ENCODE measurements at places on chromosomes 5 and 9. TPM values are rescaled to one million over a fixed set of nuclear protein-coding genes. Genes with fewer than 3 reads are reported as not detected.

PCDHGA4 gene
- 1.5 TPM for polyA plus RNA-seq

GRIA1 gene
- polyA plus RNA-seq, result not detected

IL11RA gene
- not detected for polyA plus RNA-seq

PCDHB5 gene
- polyA plus RNA-seq, result not detected

PCA3 gene
- 0.86 TPM for polyA plus RNA-seq

CARTPT gene
- polyA plus RNA-seq, result not detected

IFNA21 gene
- polyA plus RNA-seq, result not detected

ASPN gene
- not detected for polyA plus RNA-seq

SLC45A2 gene
- not detected for polyA plus RNA-seq

DNA sequence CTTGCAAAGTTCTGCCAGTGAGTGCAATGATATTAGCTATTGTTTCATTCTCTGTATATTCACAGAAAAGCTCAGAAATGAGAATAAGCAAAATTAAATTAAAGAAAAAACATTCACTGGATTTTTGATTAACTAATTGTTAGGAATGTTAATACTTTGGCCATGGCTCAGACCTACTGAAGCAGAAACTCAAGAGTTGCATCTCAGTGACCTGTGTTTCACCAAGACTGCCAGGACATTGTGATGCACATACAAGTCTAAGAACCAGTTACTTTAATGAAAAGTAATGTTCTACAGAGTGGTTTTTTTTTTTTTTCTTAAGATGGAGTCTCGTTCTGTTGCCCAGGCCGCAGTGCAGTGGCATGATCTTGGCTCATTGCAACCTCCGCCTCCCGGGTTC lies 464.9 kb upstream of the NMUR2 start:
- no peak for DNase-seq

DNA sequence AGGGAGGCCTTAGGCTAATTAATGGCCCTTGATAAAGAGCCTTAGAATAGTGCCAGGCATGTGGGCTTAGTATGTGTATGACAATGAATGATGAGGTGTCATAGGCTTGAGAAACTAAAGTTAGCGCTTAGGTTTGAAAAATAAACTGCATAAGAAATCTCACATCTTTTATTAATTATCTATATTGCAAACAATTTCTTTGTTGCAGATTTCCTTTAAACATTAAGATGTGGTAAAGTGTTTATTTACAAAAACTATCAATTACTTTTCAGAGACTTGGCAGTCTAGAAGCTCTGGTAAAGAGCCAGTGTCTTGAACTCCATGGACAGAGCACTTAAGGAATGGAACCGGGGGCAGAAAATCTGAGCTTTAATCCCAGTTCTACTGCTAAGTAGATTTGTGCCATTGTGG lies 23.1 kb downstream of the MAP1B start:
- DNase-seq, result no peak

DNA sequence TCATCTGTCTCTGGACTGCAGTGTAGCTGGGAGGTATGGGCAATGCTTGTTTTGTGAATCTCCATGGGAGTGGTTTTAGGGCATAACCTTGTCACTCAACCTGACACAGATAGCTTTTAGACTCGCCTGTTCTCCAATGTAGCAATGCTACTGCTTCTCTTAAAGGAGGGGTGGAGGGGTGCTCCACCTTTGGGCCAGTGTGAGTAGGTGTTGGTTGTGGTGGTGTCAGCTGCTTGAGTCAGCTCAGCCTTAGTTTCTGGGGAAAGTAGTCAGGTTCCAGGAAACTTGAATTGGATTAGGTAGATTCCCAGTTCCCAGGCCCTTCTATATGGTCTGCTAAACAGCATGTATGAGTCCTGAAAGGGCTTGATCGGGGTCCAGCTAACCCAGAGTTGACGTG lies 91.1 kb upstream of the PLPPR1 start:
- no peak for DNase-seq

- DNase-seq, result no peak
These were observed 70.5 kb downstream of the IRX2 start for GRCh38 chr5:2680979-2681378.

DNA sequence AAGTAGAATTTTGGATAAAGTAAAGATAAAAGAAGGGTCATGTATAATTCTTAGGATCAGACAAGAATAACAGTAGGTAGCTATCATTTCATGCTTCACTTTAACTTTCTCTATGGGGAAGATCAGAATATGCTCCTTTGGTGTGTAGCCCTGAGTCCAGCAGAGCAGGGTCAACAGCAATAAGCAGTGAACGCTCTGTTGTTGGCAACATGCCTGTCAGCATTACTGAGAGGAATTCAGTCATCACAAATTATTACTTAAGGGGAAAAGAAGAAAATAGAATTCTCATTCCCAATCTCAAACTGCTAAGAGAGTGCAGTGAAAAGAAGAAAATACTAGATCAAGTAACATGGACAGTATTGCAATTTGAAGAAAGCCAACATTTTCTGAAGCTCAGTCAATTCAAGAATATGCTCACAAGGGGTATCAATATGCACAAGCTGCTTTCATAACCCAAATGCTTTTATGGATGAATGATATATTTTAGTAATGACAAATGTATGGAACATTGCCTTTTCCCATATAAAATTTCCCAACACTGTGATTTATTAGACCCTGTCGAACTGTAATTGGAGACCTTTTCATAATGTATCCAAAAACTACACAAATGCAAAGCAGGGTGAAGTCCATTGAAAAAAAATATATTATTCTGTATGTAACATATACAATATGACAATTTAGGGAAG lies 1359.4 kb downstream of the EFNA5 start:
- peak; percentile 31 for DNase-seq

DNA sequence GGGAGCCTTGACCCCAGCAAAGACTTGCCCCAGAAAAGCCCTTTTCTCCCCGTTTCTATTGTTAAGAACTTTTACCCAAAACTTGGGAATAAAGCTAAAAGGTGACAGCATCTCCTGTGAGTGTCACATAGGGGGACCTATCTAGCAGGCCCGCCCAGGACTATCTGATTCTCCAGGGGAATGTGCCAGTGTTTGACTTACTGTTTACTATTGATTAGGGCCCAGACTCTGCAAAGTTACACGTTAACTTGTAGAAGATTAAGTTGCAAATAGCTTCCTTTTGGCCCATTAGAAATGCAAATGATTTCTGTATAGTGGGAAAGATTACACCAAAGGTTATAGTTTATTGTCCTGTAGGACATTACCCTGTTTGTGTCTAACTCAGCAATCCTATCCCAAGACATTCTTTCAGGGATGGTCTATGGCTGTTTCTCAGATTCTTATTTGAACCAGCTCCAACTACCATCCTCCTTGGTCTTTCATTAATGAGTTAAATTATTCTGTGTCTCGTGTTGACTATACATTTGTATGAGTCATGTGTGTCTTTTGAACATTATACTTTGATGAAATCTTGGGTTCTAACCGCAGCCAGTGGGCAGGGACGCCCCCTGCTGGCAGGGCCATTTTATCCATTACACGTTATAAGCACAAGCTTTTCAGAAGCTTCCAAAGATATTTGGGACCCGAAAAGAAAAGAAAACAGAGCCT lies 60.7 kb downstream of the HRH2 start:
- DNase-seq, result no peak

DNA sequence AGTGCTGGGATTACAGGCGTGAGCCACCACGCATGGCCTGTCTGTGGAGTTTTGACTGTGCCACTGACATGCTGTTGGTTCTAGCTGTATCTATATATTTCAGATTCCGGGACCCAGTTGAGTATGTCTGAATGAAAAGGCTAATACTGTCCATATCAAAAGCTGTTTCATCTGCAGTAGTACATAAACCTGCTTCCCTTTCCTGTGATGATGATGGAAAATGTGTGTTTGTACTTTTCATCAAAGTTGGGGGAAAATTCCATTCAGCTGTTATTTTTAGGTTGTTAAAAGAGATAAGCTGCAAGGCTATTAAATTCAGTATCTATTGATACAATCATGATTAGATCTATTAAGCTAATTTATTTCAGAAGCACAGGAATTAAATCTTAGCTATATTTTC lies 237.6 kb upstream of the ADAMTSL1 start:
- no peak for DNase-seq

DNA sequence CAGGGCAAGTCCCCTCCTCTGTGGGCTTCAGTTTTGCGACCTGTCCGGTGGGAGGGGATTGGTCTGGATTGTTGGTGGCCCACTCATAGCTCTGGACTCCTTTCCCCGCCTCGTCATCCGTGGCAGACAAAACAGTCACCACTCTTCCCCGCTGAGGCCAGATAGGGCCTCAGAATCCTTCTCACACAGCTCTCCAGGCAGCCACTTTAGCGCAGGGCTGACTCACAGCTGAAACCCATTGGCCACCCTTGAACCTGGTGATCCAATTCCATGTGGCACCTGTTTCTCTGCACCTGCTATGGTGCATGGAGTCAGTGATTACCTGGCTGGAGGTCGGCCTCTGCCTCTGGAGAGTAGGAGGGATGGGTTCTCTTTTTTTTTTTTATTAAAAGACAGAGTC lies 15.8 kb upstream of the CACFD1 start:
- no peak for DNase-seq

DNA sequence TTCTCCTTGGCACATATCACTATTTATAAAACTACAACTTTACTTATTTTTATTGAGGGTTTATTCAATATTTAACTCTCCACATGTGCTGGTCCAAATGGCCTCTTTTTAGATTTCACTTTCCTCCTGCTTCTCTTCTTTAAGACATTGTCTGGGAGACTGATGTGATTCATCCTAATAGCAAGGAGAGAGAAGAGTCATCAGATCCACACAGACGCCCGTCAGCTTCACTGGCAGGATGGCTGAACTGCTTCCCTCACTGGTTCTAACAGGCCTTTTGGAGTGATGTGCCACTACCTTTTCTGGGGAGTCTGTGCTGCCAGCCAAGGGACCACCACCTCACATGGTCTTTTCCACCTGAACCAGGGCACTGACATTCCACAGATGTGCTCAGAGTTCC lies 16.5 kb upstream of the ROR2 start:
- no peak for DNase-seq

GRCh38 chr5:124343451-124343867 lies 403.0 kb downstream of the ZNF608 start:
- DNase-seq, result peak; percentile 35

DNA sequence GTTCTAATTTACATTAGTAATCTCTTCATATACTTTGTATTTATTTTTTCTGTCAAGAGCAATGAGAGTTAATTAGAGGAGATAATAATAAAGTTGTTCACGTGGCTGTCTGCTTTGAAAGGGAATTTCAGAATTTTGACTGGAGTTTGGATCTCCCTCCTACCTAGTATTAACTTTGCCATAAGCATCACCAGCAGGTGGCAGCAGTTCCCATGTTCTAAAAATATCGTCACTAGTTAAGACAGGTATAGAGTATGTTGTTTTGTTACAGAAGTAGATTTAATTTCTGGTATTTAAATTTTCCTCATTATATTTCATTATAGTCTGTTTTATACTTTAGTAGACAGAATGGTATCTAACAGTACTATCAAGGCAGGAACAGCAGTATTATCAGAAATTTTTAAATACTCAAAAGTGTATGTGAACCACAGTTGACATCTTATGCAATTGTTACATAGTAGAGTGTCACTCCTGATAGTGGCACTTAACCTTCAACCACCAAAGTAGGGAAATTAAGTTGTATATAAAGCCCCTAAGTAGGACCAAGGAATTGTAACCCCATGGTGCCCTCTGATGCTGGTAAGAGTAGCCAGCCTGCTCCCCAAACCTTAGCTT lies 20.4 kb downstream of the GNPDA1 start:
- peak; percentile 77 for DNase-seq

DNA sequence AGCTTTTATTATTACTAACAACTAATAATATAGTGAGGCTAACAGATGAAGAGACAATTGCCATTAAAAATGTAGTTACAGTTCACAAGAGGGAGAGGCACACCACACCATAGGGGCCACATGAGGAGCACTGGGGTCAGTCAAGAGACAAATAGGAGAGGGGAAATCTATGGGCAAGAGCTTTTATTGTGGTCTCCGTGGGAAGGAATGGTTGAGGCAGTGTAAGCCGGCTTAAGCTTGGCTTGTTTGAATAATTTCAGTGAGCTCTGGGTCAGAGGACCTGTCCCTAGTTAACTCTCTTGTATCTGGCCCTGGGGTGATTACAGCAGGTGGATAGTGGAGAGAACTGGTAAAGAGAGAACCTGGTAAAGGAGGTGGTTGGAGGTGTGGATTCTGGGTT lies 35.3 kb downstream of the OGN start:
- no peak for DNase-seq

GRCh38 chr9:132505991-132506655 lies 76.3 kb upstream of the BARHL1 start:
- no peak for DNase-seq

DNA sequence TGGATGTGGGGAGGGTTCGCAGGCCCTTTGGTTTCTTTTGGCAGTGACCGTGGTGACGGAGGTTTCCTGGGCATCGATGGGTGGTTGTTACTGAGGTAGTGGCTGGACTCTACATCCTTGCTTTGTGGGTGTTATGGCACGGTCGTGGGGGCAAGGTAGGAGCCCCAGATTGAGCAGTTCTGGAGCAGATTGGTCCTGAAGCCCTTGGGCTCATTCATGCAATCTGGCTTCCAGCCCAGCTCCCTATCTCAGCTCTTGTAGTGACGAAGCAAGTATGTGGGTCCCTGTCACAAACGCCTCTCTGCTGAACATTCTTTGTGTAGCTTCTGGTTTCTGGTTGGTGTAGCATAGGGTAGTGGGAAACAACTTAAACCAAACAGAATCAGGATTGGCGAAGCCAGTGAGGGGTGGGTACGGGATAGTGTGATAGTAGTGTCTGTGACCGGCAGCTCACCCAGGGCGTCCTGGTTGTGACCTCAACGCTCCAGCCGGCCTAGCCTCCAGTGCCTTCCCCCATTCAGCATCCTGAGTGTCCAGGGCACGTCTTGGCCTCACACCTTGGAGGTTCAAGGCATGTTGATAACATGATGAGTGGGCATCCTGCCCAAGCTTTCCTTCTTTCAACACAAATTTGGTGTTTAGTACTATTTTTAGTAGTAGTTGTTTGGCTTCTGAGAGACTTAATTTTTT lies 2.9 kb downstream of the NDUFS6 start:
- no peak for DNase-seq

DNA sequence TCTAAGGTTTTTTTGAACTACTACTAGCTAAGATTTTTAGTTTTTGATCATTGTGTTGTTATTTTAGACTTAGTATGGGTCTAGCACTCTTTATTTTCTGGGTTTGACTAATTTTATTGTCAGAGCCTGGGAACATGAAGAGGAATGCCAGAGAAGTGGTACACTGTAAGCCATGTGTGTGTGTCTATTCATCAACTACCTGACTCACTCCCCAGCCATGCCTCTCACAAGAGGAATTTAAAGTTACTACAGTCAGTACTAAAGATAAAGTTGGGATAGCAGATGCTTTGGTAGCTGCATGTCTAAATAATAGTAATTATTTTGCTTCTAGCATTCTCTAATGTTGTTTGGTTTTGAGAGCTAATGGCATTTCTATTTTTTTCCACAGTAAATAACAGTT lies 264.8 kb downstream of the CSNK1G3 start:
- no peak for DNase-seq

Data from muscle of arm (tissue), 14 donors.